Adrenal gland (tissue), 19 donors: ENCODE measurements at places on chromosomes 4 and X.

GRCh38 chr4:7156761-7157488 lies 35.4 kb upstream of the SORCS2 start:
- no peaks in the 10 kb centered on the region for H3K27me3 ChIP-seq
- H3K4me3 ChIP-seq, result no peak overlapping the region
- no peaks in the 10 kb centered on the region for H3K36me3 ChIP-seq
- peak overlapping the region; percentile 81 for H3K27ac ChIP-seq

- no peak for DNase-seq
- H3K4me3 ChIP-seq, result no peak overlapping the region
- H3K27me3 ChIP-seq, result no peaks in the 10 kb centered on the region
- no peaks in the 10 kb centered on the region for H3K4me1 ChIP-seq
- no peak overlapping the region for H3K27ac ChIP-seq
Observed at GRCh38 chr4:152992466-152992865, 56.3 kb downstream of the FHDC1 start.

DNA sequence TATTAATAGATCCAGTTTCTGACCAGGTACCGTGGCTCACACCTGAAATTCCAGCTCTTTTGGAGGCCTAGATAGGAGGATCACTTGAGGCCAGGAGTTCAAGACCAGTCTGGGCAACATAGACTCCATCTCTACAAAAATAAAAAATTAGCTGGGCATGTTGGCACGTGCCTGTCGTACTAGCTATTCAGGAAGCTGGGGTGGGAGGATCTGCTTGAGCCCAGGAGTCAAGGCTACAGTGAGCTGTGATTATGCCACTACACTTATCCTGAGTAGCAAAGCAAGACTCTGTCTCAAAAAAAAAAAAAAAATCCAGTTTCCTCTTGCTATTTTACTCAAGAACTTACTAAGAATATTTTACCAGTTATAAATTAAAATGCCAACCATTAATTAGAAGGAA lies 91.7 kb downstream of the SLC10A6 start:
- H3K4me3 ChIP-seq, result no peak overlapping the region
- H3K36me3 ChIP-seq, result no peaks in the 10 kb centered on the region
- no peak for DNase-seq
- H3K27ac ChIP-seq, result no peak overlapping the region

DNA sequence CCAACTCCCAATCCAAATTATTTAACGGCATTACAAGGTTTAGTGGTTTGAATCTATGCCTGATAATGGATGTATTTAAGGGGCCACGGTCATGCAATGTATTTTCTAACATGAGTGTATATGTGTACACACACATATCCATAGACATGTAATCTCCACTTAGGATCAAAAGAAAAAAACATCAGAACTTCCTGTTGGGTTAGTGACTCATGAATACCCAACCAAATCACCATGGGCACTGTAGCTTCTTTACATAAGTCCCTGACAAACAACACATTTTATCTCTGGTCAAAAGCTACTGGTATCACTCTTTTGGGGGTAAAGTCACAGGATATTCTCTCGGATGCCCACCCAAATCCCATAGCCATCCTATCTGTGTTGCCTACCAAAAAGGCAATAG lies 36.5 kb upstream of the TFDP3 start:
- H3K27me3 ChIP-seq, result peaks cover 17% of the 10 kb centered on the region
- DNase-seq, result no peak
- no peaks in the 10 kb centered on the region for H3K36me3 ChIP-seq
- H3K27ac ChIP-seq, result no peak overlapping the region
- no peaks in the 10 kb centered on the region for H3K4me1 ChIP-seq
